Fibroblast of skin of left biceps (primary cell): ENCODE measurements at places on chromosomes 16 and 17.

DNA sequence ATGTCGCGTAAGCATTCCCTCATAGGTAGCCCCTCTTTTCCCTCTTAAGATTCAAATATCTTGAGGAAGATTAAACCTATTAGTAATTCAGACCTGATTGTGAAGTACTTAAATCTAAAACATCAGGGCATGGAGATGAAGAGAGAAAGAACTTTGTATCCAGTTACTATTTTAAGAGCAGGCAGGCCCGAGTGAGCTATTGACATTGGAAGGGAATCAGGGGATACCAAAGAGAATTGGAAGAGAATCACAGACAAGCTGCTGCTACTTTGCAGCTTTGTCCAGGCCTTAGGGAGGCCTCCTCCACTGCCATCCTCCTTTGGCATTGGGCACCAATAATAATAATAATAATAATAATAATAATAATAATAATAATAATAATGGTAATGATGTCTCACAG, 170.5 kb downstream of the MRTFB start:
- no peak for DNase-seq

GRCh38 chr16:64540434-64540833, 581.4 kb downstream of the CDH11 start:
- DNase-seq: no peak

DNA sequence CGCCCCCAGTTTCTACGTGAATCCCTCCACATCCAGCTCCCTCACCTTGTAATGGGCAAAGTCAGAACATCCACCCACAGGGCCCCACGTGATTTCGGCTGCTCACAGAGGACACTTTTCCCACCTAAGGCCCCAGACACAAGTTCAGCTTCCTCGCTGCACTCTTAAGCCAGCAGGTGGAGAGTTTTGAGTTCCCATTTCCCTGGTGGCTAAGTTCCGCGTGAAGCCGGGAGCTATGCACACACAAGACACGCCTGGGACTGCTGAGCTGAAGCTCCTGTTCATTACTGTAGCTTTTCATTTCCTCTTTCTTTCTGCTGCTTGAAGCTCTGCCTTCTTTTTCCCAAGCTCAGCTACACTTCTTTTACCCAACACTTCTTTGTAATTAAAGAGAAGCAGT, 273.8 kb downstream of the NPIPA8 start:
- no peak for DNase-seq

- DNase-seq: no peak
These were observed 17.1 kb upstream of the ATP6V0A1 start for GRCh38 chr17:42441371-42442195.

GRCh38 chr17:36001110-36001771, at the start of gene CCL15:
Gene CCL15, minus strand, starts transcription at chr17:36001553. Its CDS starts 61 bp downstream, at chr17:36001492.
- DNase-seq: no peak

- DNase-seq: no peak
These were observed 76.7 kb upstream of the CBX4 start for GRCh38 chr17:79915850-79916430.

DNA sequence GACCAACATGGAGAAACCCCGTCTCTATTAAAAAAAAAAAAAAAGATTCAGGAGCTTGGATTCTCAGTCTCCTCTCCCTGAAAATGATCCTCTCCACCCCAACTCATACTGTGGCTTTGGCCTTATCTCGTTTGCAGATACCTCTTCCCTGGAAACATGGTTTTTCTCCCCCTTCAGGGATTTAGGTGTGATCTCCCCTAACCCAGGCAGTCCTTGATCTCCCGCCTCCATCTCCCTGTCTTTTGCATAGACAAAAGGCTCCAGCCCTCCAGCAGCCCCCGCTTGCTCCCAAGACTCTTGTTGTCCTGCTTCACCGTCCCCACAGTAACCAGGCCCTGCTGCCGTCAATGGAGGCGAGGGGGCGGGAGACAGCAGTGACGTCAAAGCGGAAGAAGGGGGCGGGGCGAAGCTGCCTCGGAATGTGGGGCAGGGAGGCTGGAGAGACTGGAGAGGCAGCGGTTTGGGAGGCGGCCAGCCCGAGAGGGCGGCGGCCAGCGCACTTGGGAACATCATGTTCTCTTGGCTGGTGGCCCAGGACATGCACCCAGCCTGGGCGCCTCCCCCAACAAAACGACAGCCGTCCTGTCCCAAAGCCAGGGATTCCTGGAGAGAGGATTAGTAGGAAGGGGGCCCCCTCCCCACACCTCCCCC, 1.9 kb upstream of the PER1 start:
- DNase-seq: peak; percentile 97

- DNase-seq: no peak
These were observed 1.9 kb upstream of the SLC5A2 start for GRCh38 chr16:31480851-31481536.

DNA sequence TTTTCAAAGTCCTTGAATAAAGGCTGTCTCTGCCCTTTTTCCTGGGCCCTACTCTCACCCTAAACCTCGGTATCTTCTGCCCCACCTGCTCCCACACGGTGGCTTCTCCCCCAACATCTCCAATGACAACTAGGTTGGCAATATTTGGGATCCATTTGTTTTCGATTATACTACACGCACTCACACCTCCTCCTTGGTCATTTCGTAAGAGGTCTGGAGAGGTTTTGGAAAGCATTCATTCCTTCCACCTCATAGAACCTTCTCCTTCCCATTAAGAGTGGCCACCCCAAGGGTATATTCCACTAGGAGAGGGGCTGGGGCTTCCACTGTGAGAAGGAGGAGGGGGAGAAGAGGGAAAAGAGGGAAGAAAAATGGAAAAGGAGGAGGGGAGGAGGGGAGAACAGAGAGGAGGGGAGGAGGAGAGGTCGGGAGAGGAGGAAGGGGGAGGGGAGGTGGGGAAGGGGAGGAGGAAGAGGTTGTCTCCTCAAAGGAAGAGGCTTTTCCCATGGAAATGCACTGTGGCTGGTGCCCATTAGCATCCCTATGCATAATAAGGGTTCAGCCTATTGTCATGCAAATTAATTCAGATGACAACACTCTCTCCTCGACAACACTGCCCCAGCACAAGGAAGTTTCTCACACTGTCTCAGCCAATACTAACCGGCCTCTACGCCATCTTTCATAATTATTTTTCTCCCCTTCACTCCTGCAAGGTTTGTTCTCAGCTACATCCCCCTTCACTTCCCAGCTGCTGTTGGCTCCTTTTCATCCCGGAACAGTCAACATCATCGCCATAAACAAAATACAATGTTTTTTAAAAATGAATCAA, 30.0 kb downstream of the SOX9 start:
- DNase-seq: no peak

GRCh38 chr17:65268832-65269231, 131.7 kb downstream of the RGS9 start:
- DNase-seq: no peak

DNA sequence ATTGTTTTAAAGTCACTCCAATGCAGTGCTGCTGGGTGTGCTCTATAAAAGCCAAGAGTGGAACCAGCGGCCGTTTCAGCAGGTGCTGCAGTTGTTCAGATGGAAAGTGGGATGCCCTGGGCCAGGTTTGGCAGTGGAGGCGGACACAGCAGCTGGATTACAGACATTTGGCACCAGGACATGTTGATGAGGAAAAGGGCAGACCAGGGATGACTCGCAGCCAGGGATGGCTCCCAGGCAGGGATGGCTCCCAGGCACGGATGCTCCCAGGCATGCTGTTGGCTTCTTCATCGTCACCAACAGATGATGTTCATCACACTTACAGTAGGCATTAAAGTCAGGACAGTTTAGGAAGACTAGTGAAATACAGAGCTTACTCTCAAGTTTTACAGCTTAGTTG, 10.0 kb downstream of the GAN start:
- no peak for DNase-seq

GRCh38 chr17:41020336-41020735, 6.7 kb downstream of the KRTAP1-5 start:
- DNase-seq: no peak

- DNase-seq: no peak
These were observed 163.7 kb downstream of the MAF start for GRCh38 chr16:79436885-79437284.

DNA sequence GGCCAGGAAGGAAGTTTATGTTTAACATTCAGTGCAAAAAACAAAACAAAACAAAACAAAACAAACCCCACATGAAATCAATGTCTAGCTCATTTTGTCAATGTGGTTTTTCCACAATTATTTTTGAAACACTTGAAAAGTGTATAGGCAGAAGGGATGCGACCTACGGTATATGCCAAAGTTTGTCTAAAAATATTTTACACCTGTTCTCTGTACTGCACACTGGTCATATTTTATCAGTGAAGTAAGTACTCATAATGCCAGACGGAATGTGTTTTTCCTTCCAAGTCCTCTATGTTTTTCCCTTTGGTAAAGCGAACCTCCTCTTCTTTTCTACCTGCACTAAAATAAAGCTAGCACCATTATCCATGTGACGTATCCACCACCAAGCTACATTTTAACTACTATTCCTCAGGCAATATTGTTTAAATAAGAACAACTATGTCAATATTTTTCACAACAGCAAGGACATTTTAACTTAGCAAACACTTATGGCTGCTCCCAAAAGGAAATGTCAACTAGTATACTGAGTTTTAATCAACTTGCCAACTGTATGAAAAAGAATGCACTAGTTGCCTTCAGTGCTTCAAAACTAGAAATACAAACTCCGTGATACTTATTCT, 10.3 kb downstream of the TOB1 start:
- DNase-seq: no peak

GRCh38 chr17:17590141-17590751, 1.3 kb downstream of the PEMT start:
- no peak for DNase-seq

- DNase-seq: no peak
These were observed 61.0 kb downstream of the SLC39A11 start for GRCh38 chr17:73031472-73031871.

GRCh38 chr16:65905331-65905730, 461.2 kb upstream of the CDH5 start:
- no peak for DNase-seq

GRCh38 chr17:2862197-2862596, 66.0 kb downstream of the RAP1GAP2 start:
- no peak for DNase-seq

GRCh38 chr17:42655528-42655927, 3.6 kb upstream of the TUBG2 start:
- peak; percentile 36 for DNase-seq

- DNase-seq: no peak
These were observed 111.3 kb upstream of the WSCD1 start for GRCh38 chr17:5958850-5959249.

- no peak for DNase-seq
These were observed 45.9 kb downstream of the MAPT start for GRCh38 chr17:45940293-45940692.

DNA sequence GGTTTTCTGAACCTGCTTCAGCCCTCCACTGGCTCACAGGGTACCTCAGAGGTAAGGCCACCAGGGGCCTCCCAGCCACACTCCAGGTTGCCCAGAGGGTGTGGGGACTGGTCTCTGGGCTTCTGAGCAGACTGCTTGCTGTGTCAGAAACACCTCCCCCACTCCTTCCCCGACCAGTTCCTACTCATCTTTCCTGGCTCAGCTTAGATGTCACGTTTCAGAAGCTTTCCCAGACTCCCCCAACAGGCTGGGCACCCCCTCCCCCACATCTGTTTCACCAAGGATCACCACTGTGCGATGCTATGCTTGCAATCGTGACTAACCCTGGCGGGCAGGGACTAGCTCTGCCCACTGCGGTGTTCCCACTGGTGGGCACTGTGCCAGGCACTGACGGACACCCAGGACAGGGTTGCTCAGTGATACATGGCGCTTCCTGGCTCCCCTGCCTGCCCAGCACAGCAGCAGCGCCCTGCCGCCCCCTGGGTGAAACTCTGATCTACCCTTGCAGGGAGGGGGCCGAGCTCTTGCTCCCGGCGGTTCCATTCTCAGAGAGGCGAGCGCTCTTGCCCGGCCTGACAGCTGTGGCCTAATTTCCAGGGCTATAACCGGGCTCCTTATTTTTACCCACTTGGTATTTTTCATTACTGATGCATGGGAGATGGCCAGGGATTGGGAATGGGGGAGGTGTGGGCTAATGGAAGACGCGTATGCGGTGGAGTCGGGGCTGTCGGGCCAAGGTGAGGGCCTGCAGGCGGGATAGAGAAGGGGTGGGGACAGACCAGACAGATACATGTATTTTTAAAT, 29.4 kb upstream of the MTSS2 start:
- peak; percentile 73 for DNase-seq

GRCh38 chr16:86722970-86723369, 144.6 kb downstream of the FOXL1 start:
- peak; percentile 62 for DNase-seq

GRCh38 chr16:28171816-28172215, 39.9 kb downstream of the XPO6 start:
- DNase-seq: no peak

- DNase-seq: no peak
These were observed 38.3 kb downstream of the REXO5 start for GRCh38 chr16:20844588-20844987.

DNA sequence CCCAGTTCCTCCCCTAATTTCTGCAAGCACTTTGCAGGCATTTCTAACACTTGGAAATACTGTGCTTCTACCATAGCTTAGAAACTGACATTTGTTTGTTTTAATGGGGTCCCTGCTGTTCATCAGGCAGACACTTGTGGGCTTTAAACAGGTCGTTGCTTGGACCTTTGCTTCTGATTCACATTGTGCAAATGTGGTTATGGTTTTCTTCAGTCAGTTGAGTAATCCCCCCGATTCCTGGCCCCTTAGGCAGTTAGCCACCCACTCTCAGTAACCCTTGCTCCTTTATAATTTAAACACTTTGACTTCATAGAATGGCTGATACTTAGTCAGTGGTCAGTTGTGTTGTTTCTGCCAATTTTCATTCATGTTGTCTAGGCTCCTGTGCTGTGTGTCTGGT, 39.4 kb downstream of the SLC47A1 start:
- no peak for DNase-seq

DNA sequence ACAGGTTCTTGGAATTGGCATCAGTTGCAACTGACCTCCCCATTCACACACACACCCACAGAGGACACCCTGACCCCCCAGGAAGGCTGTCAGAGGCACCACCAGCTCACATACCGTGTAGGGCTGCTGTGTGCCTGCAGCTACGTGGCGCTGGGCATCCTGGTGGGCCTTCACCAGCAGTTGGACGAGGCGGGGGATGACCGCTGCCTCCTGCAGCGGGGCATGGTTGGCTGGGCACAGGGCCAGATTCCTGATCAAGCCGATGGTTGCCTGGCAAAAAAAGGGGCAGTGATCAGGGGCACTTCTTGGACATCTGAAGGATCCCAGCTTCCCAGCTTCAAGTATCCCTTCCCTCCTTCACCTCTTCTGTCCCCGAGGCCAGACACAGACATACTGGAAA, 24.2 kb upstream of the HAP1 start:
- DNase-seq: no peak

GRCh38 chr16:68155425-68155824, 70.3 kb downstream of the NFATC3 start:
- DNase-seq: no peak
